H1 (cell line): ENCODE measurements at places on chromosomes 12 and 14. TPM values are rescaled to one million over a fixed set of nuclear protein-coding genes. Genes with fewer than 3 reads are reported as not detected.

DNA sequence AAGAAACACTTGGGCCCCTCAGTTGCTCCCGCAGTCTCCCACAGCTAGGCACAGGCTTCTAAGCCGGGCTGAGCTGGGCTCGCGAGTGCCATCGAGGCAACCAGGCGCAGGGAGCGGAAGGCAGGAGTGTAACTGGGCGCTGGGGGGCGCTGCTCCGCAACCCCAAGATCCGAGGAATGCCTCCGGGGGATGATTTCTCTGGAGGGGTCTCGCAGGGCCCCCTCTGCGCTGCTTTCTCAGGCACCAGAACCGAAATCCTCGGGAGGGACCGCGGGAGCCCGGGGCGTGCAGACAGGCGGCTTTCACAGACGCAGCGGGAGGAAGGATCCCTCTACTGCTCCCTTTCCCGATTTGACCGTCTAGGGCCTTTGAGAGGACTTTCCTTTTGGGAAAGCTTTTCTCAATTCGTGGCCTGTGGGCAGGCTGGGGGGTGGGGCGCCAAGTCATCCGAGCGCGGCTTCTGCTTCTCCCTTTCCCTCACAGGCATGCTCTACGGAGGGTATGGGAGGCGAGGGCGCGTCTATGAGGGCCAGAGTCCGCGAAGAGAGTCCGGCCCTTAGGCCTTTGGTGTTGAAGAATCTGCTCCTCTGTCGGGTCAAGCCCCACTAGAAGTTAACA is 4.3 kb upstream of the NKX2-1 start:
- no peaks in the 10 kb centered on the region for H3K4me1 ChIP-seq
- H3K27me3 ChIP-seq, result peaks cover 97% of the 10 kb centered on the region
- H3K27ac ChIP-seq, result no peak overlapping the region
- no peaks in the 10 kb centered on the region for H3K36me3 ChIP-seq
- no peak for DNase-seq
- no peak overlapping the region for H3K4me3 ChIP-seq

GRCh38 chr14:65604936-65605335 is 192.4 kb downstream of the FUT8 start:
- H3K4me1 ChIP-seq, result no peaks in the 10 kb centered on the region
- no peak overlapping the region for H3K27ac ChIP-seq
- no peak for DNase-seq
- H3K27me3 ChIP-seq, result no peaks in the 10 kb centered on the region
- H3K36me3 ChIP-seq, result no peaks in the 10 kb centered on the region

Gene AGAP2
- 1.5 and 1.7 TPM in 2 replicates for total RNA-seq

Gene CLIP1
- total RNA-seq, result 26.6 and 27.6 TPM in 2 replicates

Gene NYNRIN
- total RNA-seq, result 18.3 and 19.6 TPM in 2 replicates
